ENCODE measurements at places on chromosomes 1 and 21.

GRCh38 chr1:204320382-204320804, 39.3 kb downstream of the PLEKHA6 start:
- peak; percentile 78 for DNase-seq

DNA sequence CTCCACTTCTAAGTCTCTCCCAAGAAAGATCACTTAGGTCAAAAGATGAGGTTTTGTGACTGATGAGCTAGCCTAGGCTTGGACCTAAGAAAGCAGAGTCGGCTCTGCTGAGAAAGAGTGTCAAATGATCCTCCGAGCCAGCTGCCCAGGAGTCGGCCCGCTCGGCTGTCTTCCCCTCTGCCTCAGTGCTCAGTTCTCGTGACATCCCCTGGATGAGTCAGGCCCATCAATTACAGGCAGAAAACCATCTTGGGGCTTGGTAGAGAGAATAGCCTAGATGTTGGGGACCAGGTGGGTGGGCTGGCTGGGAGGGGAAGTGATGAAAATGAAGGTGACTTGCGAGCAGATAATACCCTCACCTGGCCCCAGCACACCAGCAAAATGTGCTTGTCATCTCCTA, 60.5 kb downstream of the SLC66A1 start:
- no peak for DNase-seq

DNA sequence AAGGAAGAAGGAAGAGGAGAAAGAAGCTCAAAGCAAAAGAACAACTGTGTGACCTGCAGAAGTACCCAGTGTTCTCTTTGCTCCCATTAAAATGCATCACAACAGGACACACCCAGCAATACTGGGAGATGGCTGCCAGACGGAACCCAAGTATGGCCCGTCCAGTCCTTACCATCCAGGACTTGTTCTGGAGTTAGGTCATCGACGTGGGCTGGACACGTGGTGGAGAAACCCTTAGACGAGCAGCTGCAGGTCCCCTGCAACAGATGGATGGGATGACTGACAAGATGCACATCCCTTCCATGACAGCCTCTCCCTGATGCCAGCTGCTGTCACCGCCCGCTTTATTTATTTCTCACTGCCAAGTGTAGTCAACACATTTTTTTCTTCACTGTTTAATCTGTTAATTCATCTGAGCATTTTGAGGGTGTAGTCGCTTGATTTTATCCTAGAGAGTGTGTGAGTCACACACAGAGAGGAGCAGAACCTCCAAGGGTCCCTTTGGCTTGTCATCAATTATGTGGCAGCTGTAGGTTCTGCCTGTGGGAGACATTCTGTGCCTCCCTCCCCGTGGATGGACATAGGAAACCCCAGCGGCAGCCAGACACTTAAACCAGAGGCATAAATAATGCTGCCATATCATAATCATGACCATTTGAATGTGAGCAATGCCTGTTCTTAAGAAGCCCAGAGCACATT, 80.9 kb downstream of the ABCA4 start:
- DNase-seq: no peak

GRCh38 chr1:78622548-78622947, 2.3 kb downstream of the IFI44L start:
- no peak for DNase-seq

GRCh38 chr1:209249785-209250440, 333.6 kb upstream of the CAMK1G start:
- DNase-seq: no peak

DNA sequence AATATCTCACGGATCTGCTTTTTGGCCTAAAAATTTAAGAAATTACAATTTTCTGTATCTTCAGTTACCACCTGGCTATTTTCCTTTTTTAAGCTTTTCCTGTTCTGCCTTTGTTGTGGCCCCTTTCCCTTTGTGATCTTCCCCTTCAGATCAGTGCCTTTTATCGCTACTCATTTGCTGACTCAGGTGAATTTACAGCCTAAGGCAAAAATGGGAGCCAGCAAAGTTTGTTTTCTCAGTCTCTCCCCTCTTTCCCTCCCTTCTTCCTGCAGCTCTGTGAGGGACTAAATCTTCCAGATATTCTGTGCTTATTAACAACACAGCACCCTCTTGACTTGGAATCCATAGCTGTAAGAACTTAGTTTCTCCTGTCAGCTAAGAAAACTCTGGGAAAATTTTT, 5.3 kb upstream of the PRRC2C start:
- no peak for DNase-seq

GRCh38 chr1:66778969-66779368, 22.1 kb downstream of the INSL5 start:
- peak; percentile 8 for DNase-seq

DNA sequence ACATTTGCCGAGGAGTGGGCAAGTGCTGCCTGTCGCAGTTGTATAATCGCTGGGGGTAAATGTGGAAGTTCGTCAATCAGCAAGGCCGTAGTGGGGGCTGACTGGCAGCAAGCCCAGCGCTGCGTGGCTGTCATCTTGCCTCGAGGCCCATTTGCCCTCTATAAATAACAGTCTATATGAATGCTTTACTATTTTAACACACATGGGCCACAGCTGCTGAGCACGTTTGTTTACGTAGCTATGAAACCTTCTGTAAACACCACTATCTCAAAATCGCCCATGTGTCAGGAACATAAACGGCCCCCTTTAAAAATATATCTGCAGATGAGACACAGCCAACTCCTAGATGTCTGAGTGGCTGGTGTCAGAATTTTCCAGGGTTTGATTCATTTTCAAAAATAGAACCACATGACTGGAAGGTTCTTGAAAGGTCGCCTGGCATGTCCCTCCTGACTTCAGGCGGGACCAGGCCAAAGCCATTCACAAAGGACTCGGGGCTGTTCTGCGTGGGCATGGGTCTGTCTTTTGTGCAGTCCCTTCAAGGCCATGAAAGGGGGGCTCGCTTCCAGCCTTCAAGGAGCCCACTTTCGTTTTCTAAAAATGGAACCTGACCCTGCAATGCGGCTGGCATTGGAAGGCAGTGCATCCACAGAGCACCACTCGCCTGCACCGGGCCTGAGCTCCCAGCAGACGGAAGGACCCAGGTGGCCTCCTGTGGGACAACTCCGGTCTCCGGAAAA, 205.5 kb downstream of the KCNJ6 start:
- peak; percentile 21 for DNase-seq
